ENCODE measurements at places on chromosomes 4 and X. TPM values are rescaled to one million over a fixed set of nuclear protein-coding genes. Genes with fewer than 3 reads are reported as not detected.
A peak's percentile ranks its signal among the peaks of the same experiment; 100 is the strongest.

GRCh38 chr4:95293014-95293413 is 255.8 kb downstream of the UNC5C start:
- DNase-seq, result peak; percentile 30

The XKRX gene
- total RNA-seq, result 0.13 TPM

The MXRA5 gene
- total RNA-seq, result not detected

The KLHL4 gene
- 8.5 TPM for total RNA-seq

GRCh38 chrX:2500091-2500802 is 529 bp downstream of the DHRSX start:
- DNase-seq, result peak; percentile 49

DNA sequence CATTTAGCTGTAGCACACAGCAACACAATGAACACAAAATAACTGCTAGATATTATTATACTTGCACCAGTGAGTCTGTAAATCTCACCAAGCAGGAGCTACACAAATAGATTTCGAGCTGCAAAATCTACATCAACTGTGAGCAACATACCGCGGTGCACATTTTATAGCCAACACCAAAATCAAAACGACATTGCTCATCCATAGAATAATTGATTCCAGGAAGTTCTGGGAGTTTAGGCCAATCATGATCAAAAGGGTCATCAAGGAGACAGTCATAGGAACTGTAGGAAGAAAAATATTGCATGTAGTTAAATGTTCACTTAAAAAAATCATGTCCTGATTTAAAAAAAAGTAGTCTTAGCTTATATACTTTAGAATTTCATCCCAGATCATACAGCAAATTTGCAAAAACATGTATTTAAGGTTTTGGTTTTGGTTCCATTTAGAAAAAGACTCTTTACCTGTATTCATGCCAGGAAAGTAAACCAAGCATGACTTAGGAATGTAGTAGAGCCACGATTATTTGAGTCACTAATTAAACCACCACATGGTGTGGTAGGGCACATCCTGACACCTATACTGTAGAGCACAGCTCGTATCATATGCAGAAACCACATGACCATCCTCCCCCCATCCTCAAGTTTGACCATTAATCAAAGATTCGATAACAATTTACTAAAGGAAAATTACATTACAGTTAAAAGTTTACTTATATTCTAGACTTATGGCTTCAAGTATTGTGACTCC is 250.4 kb downstream of the ADAMTS3 start:
- DNase-seq, result peak; percentile 45

- no peak for DNase-seq
Observed at GRCh38 chrX:135432881-135433521, 11.3 kb downstream of the SMIM10L2A start.

The ELOVL6 gene
- total RNA-seq, result 7.2 TPM

- no peak for DNase-seq
Observed at GRCh38 chr4:173343832-173344397, 9.8 kb upstream of the HMGB2 start.

GRCh38 chr4:182835006-182835740 is 82.0 kb downstream of the DCTD start:
- no peak for DNase-seq

DNA sequence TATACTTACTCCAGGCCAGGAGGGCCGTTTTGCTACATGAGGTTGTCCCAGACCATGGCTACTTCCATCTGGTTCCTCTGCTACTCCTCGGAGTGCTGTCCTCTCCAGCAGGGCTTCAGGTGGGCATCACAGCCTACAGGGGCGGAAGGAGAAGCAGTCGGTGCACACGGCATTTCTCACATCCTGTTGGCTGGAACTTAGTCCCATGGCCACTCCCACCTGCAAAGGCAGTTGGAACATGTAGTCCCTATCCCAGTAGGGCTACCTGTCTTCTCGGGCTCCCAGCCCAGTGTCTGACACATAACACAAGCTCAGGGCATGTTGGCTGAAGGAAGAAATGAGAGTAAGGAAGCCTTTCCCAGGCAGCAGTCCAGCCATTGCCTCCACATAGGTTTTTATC is 7.7 kb upstream of the STK32B start:
- DNase-seq, result no peak

- DNase-seq, result no peak
Observed at GRCh38 chr4:139975830-139976272, 178.1 kb downstream of the MAML3 start.

- no peak for DNase-seq
Observed at GRCh38 chrX:53637479-53637878, 49.0 kb downstream of the HUWE1 start.

- DNase-seq, result no peak
Observed at GRCh38 chr4:51895158-51895557, 52.2 kb downstream of the DCUN1D4 start.

DNA sequence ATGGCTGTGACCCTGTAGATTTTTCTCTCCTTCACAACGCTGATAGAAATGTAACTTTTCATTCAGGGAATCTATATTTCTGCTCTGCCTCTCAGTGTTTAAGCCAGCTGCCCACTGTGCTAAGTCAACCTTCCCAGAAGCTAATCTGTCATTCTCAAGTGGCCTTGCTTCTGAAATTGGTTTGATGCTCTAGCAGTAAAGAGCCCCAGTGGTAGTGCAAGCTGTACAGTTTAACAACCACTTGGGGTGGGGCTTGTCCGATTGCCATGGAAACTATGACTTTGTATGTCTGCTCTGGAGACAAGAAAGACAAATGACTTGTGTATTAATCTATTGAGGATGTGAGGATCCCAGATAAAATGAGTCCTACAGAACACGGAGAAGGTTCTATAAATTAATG is 620.9 kb upstream of the GALNT7 start:
- no peak for DNase-seq

Data from HT1080 (cell line).